Glomerular endothelial cell (primary cell): ENCODE measurements at places on chromosomes 11 and 22. TPM values are rescaled to one million over a fixed set of nuclear protein-coding genes. Genes with fewer than 3 reads are reported as not detected.

POLD4 gene
- total RNA-seq, result 120 and 151 TPM in 2 replicates

POU2AF3 gene
- not detected in 2 replicates for total RNA-seq

MMP13 gene
- not detected in 2 replicates for total RNA-seq

TLCD5 gene
- total RNA-seq, result 6.2 and 7.2 TPM in 2 replicates

SRPRA gene
- 73.2 and 88.6 TPM in 2 replicates for total RNA-seq

MMP12 gene
- not detected in 2 replicates for total RNA-seq

RHOG gene
- 92.0 and 95.3 TPM in 2 replicates for total RNA-seq

TXNRD2 gene
- total RNA-seq, result 47.6 and 104 TPM in 2 replicates

SYT12 gene
- 0.18 TPM in 1 of 2 replicates, not detected in the other for total RNA-seq

KRTAP5-8 gene
- total RNA-seq, result not detected in 2 replicates
